Amniotic stem cell (primary cell): ENCODE measurements at places on chromosomes 1 and 21.

DNA sequence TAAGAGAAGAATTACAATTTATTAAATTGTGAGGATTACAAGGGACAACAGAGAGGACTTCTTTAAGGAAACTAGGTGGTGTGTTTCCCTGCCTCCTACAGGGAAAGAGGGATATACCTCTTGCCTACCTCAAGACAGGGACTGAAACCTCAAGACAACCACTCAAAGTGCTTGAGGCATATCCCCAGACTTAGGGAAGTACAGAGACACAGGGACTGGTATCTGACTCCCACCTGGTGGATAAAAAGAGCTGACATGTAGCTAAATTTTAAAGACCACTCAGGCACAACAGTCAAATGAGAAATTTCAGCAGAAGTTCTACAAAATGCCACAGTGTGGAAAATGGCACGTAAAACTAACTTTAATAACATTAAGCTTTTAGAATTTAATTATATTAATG is 21.3 kb downstream of the DENND2C start:
- DNase-seq = no peak

DNA sequence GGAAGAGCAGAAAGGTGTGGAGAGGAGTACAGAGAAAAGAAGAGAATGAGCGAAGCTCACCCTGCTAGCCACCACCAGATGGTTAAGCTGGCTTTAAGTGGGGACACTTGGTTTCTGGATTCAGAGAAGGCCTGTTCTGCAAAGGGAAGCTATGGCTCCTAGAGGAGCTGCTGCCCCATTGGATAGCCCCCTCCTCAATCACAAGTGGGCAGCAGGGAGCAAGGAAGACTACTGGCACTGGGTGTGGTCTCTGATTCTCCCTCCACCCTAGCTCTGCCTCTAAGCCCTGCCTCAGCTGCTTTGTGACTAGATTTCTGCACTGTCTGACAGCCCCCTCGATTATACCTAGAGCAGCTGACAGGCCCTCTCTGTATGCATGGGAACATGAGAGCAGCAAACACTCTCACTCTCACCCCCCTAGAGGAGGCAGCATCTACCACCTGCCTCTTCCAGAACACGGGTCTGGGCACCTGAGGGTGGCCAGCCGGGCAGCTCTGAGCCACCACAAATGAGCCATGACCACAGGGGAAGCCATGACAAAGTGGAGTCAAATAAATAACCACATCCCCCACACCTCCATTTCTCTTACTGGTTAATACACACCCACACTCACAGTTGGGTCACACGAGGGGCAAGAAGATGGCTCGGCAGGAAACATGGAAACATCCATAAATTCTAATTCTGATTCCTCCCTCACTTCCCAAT is 13.6 kb downstream of the PLEKHA6 start:
- no peak for DNase-seq

GRCh38 chr1:220873868-220874655 is 5.2 kb upstream of the HLX start:
- peak; percentile 5 for DNase-seq

DNA sequence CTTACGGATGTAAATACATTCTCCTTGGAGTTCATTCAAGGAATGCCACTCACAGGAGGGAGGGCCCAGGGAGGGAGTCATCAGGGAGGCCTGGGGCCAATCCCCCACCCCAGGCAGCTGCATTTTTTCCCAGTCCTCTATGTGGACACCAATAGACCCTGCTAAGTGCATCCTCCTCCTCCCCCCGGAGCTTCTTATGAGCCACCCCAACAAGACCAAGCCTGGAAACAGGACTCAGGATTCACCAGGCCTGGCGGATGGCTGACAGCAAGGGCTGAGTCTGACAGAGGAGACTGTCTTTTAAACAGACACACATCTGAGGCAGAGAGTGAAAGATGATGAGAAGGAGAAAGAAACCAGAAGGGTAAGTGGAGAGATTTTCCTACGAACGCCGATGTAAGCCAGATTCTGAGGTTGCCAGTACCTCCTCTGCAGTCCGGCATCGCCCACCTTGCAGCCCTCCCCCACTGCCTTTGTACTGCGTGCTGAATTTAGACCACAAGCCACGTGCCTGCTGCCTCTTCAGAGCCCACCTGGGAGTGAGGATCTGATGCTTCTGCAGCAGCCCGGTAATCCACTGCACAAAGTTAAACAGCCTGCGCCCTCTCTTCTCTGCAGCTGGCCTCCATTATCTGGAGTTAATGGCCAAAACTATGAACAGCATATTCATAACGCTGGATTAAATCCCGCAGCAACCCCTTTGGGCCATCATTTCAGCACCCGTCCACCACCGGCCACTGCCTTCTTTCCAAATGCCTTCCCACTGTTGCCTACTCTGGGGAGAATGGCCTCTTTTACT is 17.6 kb upstream of the SFPQ start:
- no peak for DNase-seq

GRCh38 chr21:29164323-29164942 is 34.0 kb downstream of the MAP3K7CL start:
- DNase-seq = peak; percentile 76

GRCh38 chr1:208515129-208515528 is 270.9 kb upstream of the PLXNA2 start:
- no peak for DNase-seq

DNA sequence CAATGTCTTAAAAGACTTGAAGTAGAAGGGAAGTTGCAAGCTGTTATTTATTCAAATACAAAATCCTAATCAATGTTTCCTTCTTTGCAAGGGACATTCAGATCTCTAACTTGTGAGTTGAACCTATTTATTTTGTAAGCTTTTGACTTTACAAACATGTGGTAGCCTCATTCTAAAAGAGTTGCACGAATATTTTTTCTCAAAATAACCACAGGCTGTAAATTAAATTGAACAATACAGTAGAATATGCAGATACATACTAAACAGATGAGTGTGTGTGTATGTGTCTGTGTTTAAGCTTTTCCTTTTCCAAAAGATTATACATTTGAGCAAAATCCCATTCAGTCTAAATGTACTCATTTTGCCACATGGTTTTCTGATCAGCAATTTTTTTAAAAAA is 4.8 kb upstream of the DYNLT5 start:
- DNase-seq = no peak

GRCh38 chr1:3510136-3510955 is 55.9 kb downstream of the ARHGEF16 start:
- DNase-seq = no peak

DNA sequence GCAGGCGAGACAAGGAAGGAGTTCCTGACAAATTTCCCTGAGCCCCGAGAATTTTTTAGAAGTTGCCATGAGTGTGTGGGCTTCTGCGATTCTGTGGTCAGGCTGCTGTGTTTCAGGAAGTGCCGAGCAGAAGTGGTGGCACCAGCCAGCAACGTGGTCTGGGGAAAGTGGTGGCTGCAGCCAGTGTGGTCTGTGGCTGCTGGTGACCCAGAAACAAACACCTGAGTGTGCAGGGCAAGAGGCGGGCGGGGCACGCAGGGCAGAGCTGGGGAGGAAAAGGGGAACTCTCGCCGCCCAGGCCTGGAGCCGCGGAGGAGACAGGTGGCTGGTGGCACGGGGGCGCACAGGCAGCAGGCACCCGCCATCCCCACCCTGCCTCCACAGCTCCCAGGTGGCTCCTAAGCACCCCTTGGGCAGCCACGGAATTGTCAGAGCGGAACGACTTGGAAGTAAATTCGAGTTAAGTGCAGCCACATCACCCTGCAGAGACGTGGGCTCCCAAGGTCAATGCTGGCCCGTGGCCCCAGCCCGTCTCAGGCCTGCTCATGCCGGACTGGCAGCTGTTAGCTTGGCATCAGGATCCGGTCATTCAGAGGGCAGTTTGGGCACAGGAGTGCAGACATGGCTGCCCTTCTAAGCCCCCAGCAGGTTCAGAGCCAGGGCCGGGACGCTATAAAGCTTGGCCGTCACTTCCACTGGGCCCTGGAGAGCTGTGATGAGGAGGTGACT is 25.1 kb downstream of the PRDM16 start:
- DNase-seq = no peak

GRCh38 chr1:37862330-37862729 is 2.9 kb upstream of the MTF1 start:
- DNase-seq = no peak

DNA sequence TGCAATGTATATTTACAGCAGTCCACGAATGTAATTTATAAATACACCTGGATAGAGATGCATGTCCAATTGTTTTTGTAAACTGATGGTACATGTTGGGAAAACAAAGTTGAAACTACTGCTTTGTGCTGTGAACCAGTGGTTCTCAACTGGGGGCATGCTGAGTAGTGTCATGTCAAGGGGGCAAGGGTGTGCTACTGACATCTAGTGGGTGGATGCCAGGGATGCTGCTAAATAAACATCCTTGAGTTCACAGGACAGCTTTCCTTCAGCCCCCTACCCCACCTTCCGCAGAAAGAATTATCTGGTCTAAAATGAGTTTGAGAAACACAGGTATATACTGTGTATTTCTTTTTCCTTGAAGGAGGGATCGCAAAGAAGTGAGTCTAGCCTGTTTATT is 95.9 kb downstream of the RASAL2 start:
- no peak for DNase-seq

GRCh38 chr1:205003358-205004131 is 39.5 kb upstream of the CNTN2 start:
- DNase-seq = no peak

DNA sequence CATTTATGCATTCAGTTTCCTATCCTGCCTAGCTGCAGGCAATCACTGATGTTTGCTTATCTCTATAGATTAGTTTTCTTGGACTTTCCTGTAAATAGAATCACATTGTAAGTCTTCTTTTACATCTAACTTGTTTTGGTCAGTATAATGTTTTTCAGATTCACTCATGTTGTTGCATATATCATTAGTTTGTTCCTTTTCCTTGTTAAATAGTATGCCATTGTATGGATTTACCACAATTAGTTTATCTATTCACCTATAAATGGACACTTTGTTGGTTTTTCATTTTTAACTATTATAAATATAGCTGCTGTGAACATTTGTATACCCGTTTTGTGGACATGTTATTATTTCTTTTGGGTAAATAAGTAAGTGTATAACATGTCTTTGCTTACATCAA is 44.2 kb upstream of the BACH1 start:
- no peak for DNase-seq

DNA sequence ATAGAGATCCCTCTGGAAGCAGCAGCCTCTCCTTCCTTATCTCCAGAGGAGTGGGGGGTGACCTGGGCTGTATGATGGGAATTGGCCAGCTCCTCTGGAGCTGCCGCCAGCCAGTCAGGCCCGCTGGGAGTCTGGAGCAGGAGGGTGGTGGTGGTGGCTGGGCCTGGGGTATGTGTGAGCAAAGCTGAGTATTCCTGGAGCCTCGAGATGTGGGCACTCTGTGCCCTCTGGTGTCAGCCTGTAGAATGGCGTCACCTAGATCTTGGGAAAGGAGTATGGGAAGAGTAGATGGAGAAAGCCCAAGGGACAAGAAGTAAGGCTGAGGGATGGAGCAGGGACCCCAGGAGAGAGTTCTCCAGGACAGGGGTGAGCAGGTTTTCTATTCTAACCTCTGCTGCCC is 16.0 kb downstream of the VANGL2 start:
- DNase-seq = no peak

DNA sequence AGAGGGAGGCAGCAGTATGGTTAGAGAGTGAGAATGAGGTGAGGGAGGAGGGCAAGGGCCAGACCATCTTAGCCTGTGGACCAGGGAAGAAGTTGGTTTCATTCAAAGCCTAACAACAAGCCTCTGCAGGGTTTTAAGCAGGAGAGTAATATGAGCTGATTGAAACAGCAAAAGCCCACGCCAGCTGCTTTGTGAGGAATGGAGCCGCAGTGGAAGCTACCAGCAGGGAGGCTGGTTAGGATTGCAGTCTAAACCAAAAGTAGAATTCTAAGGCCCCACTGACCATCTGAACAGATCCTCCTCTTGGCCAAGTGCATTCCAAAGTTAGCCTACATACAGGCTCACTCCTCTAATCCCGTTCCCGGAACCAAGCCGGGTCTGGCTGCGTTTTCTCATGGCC is 44.8 kb downstream of the OLFML3 start:
- DNase-seq = no peak

GRCh38 chr1:1569341-1569740 is 5.3 kb downstream of the SSU72 start:
- no peak for DNase-seq

GRCh38 chr21:19343711-19344110 is 940.1 kb upstream of the TMPRSS15 start:
- DNase-seq = no peak

DNA sequence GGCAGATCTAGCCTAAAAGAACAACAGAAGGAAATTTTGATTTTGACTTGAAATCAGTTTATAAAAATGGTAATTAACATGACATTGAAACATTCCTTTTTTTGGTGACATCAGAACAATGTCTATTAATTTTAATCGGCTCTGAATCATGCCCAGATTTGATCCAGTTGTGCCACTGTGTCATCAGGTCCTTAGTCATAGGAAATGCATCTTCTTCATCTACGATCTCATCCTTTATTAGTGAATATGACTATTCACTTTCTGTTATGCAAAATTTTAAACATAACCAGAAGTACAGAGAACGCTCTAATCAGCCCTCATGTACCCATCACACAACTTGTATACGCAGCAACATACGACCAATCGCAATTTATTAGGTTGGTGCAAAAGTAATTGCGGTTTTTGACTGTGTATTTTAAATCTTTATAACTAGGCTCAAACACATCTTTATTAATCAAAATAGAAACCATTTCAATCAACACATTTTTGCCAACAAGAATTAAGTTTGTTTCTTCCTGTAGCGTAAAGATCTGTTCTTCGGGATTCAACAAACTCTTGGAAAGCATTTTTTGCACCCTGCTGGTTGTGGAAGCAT is 40.3 kb upstream of the TLR5 start:
- no peak for DNase-seq
